ENCODE measurements at places on chromosomes 13 and 19.

DNA sequence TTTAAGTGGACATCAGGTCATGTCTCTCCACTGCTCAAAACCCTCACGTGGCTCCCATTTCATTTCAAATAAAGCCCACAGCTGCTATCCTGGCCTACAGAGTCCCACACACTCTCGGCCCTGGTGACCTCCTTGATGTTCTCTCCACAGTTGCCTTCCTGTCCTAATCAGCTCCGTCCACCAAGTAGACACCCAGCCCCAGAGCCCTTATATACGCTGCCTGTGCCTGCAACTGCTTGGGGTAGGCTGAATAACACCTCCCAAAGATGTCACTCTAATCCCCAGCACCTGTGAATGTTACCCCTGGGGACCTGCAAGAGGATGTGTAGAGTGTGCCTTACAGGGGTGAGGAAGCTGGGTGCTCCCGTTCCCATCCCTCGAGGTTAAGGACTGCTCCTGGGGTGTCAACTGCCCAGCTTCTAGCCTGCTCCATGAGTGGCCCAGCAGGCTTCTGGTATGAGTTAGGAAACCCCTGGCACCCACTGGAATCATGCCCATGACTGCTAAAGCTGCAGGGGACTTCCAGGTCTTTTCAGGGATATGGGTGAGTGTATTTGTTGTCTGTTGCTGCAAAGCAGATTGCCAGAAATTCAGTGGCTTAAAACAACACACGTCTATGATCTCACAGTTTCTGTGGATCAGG, 6.0 kb downstream of the FAM187B start:
- DNase-seq, result no peak

GRCh38 chr19:13152356-13152973, 2.3 kb downstream of the IER2 start:
- DNase-seq, result no peak

GRCh38 chr19:40908976-40909375, 26.9 kb upstream of the CYP2A7 start:
- no peak for DNase-seq

DNA sequence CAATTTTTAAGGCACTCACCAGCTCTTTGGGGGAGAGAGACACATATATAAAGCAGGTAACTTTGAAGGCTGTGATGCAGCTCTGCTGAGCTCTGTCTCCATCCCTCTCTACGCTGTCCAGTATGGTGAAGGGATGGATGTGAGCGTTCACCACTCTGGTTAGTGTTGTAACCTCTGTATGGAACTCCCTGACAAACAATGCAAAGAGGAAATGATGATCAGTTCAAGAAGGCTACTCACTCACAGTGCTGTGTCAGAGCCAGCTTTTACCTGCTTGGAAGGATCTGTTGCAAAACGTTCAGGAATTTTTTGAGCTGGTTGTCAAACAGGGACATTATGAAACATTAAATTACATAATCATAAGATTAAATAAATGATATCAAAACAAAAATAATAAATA, 90.8 kb upstream of the SLC10A2 start:
- no peak for DNase-seq

DNA sequence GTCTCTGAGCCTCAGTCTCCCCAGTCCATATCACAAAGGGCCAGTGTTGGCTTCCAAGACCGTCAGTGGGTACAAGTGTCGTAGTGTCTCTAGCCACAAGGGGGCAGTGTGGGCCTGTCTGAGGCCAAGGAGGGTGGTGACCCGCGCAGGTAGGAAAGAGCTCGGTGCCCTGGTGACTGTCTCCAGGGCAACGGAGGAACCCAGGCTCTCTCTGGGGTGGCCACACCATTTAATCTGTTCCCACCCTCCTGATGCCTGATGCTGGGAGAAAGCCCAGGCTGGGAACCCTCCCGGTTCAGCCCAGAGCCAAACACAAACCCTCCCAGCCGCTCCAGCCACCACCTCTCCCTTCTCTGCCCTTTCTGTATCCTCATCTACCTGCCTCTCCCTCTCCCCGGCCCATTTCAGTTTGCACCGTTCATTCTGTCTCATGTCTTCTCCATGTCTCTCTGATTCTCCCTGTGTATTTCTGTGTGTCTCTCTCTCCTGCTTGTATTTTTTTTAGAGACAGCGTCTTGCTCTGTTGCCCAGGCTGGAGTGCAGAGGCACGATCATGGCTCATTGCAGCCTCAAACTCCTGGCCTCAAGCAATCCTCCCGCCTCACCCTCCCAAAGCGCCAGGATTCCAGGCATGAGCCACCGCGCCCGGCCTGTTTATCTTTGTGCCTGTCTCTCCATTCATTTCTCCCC, 17.5 kb upstream of the MEIS3 start:
- peak; percentile 59 for DNase-seq

- DNase-seq, result no peak
These were observed 71.9 kb downstream of the TRPC4 start for GRCh38 chr13:37797631-37798030.

DNA sequence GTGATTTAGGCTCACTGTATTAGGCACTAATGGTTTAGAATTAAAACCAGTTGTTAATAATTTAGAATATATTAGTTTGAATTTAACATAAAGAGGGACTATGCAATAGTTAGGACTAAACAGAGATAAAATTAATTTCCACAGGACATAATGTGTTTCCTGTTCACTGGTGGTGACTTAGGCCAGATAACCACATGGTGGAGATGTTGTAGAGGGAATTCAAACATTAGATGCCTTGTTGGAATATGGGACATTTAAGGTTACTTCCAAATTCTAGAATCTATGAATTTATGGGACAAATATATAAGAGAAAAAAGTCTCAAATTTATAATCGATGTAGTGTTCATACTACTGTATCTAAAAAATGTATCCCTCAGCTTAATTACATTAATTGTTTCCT, 615.5 kb upstream of the KLHL1 start:
- DNase-seq, result peak; percentile 39

GRCh38 chr13:30873499-30873898, 32.6 kb upstream of the MEDAG start:
- no peak for DNase-seq

- no peak for DNase-seq
These were observed 233.9 kb downstream of the LMO7 start for GRCh38 chr13:75869981-75870380.

DNA sequence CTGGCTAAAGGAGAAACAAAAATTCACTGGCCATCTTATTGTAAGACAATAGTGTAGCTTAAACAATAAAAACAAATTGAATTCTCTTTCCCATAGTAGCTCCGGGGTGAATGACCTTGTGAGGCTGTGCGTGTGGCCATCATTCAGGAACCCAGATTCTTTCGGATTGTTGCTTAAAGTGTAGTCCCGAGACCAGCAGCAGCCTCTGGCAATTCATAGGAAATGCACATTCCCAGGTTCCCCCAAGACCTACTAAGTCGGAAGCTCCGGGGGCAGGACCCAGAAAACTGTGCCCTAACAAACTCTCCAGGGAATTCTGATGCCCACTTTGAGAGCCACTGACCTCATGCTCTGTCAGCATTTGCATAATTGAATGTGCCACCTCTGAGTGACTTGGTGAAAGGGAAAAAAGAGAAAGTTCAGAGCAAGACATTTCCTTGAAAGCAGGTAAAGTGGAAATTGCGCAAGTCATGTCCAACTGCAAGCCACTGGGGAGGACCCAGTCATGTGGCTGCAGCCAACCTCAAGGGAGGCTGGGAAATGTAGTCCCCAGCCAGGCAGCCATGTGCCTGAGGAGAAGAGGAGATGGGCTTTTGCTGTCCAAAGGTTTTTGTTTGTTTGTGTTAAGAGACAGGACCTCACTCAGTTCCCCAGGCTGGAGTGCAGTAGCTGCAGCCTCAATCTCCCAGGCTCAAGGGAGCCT, 50.7 kb upstream of the PNMA8B start:
- no peak for DNase-seq

DNA sequence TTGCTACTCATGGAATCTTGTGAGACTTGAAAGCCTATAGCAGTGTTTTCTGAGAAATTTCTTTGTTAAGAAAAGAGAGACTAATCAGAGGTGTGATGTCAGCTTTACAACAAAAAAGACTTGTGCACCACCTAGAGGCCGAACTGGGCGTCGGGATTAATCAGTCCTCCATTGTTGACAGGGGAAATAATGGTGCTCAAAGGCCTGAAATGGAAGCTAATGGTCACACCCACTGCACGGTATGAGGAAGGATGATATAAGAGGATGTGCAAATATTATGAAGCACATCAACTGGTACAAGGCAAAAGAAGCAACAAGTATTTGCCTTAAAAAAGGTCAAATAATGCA, 480.2 kb upstream of the MIR17HG start:
- peak; percentile 78 for DNase-seq

GRCh38 chr19:1944088-1944915, 3.3 kb downstream of the CSNK1G2 start:
- DNase-seq, result no peak

- DNase-seq, result no peak
These were observed 2.6 kb upstream of the SLC5A5 start for GRCh38 chr19:17869114-17869608.

DNA sequence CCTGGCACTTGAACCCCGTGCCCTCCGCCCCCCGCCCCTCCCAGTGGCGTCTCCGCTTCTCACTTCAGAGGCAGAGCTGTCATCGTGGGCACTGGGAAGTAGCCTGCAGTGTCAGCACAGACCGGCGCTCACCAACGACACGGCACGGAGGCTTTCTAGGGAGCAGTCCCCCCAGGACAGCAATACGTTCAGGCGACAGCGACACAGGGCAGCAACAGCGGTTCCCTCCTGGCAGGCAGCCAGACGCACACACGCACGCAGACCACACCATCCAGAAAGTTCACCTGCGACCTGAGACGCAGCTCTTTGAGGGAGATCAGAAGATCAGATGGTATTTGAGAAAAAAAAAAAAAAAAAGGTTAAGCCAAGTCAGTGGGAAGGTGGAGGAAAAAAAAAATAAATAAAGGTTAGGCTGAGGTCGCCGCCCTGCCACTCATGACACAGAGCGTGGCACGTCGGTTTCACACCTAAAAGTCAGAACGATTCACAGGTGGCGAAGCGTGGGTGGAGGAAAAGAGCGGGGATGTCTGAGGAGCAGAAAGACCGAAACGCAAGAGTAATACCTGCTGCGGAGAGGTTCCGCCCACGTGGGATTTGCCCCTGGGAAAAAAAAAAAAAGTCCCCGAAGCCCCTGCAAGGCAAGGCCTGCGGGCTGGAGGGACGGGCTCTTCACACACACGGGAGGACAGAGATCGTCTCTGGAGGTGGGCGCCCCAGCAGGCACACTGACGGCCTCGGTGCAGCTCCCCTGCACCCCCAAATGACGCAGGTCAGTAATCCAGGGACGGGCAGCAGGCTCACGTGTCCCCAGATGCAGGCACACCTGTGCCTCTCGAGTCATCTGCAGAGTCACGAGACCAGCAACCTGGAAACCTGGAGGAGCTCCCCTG, 94.5 kb downstream of the GNG7 start:
- DNase-seq, result no peak

DNA sequence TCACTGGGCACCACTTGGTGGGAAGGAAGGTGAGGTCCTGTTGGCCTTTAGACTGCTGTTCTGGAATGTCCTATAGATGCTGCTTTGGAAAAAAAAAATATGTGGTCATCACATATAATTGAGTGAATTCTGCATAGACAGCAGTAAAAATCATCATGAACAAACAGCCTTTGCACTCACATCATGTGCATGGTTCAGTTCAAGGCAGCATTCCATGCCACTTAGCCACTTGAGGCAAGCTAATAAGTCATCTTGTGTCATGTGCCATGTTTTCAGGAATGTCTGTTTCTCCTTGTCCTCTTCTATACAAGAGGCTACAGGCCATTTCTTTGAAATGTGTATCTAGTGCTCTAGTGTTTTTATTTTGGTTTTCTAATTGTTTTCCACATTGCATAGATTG, 43.9 kb upstream of the TSC22D1 start:
- peak; percentile 69 for DNase-seq

GRCh38 chr13:38697628-38698333, 10.9 kb downstream of the FREM2 start:
- DNase-seq, result peak; percentile 45

- DNase-seq, result no peak
These were observed 33.2 kb downstream of the EFNA2 start for GRCh38 chr19:1318678-1319471.

- no peak for DNase-seq
These were observed 243.9 kb upstream of the SPRY2 start for GRCh38 chr13:80584785-80585184.

Data from RKO (cell line).